Fibroblast of gingiva (primary cell): ENCODE measurements at places on chromosomes 1 and 21.
A peak's percentile ranks its signal among the peaks of the same experiment; 100 is the strongest.

- no peak for DNase-seq
Observed at GRCh38 chr1:7983086-7983778, 21.7 kb downstream of the PARK7 start.

DNA sequence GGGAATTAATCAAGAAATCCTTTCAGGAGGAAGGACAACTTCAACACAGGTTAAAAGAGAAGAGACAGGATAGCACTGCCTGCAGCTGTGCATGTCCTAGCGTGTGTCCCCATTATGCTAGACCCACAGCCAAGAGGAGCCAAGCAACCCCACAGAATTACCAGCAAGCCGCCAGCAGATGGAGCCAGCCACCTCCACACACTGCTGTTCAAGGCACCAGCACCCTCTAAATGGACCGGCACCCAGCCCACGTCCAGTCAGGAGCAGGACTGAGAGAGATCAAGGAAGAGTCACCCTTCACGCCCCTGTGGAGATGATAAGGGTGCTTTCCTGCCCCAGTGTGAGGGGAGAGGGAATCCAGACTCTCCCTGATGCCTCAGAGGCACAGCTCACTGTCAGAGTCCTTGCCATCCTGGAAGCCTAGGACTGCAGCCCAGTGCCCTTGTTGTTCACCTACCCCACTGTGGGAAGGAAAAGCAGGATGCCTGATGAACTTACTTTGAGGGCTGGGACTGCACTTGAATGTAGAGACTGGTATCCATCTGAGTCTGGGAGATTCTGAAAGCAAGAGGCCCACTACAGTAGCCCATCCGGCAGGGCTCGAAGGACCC, 37.1 kb upstream of the CTTNBP2NL start:
- DNase-seq = peak; percentile 84

- DNase-seq = peak; percentile 41
Observed at GRCh38 chr1:233635765-233636502, 22.0 kb downstream of the KCNK1 start.

- peak; percentile 37 for DNase-seq
Observed at GRCh38 chr1:32972814-32973428, 8.3 kb upstream of the RNF19B start.

GRCh38 chr1:18735224-18735997, 104.8 kb downstream of the PAX7 start:
- DNase-seq = no peak

DNA sequence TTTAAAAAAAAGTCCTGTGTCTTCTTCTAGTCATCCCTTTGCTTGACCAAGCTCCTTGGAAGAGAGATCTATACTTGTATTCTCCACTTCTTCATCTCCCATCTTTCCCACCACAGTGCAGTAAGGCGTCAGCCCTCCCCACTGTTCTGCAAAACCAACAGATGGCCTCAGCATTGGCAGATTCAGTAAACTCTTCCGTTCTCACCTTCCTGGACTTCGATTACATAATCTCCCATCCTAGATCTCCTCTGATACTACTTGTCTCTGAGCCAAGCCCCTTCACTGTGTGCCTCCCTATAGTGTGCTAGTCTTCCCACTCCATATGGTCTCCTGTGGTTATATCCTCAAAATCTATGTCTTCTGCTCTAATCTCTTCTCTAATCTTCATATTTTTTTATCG, 1.6 kb upstream of the COLGALT2 start:
- no peak for DNase-seq

- no peak for DNase-seq
Observed at GRCh38 chr1:168243636-168244212, 17.9 kb downstream of the SFT2D2 start.

- no peak for DNase-seq
Observed at GRCh38 chr1:25623007-25623406, 6.4 kb downstream of the MAN1C1 start.

DNA sequence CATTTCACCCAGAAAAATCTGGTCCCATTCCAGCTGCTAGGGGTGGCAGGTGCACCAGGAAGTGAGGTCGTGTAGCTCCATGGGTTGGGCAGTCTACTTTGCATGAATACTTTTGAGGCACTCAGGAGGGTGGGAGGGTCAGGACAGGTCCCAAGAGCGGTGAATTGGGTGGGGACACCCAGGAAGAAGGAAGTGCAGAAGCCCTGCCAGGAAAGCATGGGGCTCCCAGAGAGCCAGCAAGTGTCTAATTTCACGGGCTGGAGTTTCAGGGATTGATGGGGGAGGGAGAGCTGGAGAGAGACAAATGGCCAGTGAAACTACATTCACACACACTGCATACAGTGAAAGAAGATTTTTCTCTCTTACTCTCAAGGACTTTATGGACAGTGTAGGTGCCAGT, 137.8 kb downstream of the GALNT2 start:
- DNase-seq = no peak

- DNase-seq = no peak
Observed at GRCh38 chr1:201051399-201051798, 27.9 kb upstream of the KIF21B start.

DNA sequence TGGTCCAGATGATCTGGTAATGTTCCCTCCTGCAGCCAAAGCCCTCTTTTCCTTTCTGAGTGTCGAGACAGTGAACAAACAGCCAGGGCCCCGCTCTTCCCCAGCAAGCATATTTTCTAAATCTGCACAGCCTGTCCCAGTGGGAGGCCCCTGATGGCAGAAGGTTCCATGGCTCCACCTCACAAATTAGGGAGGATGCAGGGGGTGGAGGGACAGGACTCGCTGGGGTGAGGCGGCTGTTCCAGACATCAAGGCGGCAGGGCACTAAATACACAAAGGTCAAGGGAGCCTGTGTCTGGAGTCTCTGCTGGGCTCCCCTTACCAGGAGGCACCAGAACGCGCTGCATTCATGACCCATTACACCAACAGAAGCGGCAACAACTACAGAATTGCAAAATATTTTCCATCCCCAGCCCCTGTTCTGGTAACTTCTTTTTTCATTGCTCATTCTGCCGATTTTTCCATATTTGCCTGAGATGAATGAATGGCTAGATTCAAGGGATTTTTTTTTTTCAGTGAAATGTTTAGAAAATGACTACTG, 27.0 kb upstream of the PRELP start:
- DNase-seq = peak; percentile 56

DNA sequence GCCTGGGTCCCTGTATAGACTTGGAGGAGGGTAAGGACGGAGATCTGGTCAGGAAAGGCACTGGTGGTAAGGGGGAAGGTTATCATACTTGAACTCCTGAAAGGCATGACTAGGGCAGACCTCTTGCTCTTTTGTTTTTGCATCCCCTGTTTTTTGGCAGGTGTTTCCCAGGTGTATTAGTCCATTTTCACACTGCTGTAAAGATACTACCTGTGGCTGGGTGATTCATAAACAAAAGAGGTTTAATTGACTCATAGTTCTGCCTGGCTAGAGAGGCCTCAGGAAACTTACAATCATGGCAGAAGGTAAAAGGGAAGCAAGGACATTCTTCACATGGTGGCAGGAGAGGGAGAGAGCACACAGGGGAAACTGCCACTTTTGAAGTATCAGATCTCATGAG, 57.2 kb upstream of the APOBEC4 start:
- no peak for DNase-seq

DNA sequence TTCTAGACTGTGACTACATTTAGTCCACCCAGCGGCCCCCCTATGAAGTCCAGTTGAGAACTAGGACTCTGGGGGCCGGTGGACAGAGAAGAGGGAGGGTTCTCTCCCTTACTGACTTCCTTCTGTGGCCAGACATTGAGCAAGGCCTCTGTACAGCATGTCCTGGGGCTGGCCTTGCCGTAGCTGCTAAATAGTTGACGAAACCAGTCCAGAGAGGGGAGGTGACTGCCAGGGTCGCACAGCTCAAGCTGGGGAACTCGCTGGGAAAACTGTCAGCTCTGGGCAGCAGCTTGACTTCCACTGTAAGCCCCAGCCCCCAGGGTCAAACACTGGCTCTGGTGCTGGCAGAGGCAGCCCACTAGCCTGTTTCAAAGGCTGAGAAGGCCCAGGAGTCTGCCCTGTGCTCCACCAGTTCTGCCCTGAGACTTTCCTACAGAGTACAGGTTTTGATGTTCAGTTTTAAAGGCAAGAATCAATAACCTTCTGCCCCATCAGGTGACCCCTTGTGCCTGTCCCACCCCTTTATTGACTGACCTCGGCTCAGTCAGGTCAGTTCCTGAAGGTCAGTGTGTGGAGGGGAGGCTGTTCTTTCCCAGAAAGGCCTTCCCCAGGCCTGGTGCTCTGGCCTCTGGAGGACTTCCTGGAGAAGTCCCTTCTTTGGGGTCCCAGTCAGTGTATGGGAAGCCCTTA, 14.1 kb downstream of the PCSK9 start:
- peak; percentile 61 for DNase-seq

DNA sequence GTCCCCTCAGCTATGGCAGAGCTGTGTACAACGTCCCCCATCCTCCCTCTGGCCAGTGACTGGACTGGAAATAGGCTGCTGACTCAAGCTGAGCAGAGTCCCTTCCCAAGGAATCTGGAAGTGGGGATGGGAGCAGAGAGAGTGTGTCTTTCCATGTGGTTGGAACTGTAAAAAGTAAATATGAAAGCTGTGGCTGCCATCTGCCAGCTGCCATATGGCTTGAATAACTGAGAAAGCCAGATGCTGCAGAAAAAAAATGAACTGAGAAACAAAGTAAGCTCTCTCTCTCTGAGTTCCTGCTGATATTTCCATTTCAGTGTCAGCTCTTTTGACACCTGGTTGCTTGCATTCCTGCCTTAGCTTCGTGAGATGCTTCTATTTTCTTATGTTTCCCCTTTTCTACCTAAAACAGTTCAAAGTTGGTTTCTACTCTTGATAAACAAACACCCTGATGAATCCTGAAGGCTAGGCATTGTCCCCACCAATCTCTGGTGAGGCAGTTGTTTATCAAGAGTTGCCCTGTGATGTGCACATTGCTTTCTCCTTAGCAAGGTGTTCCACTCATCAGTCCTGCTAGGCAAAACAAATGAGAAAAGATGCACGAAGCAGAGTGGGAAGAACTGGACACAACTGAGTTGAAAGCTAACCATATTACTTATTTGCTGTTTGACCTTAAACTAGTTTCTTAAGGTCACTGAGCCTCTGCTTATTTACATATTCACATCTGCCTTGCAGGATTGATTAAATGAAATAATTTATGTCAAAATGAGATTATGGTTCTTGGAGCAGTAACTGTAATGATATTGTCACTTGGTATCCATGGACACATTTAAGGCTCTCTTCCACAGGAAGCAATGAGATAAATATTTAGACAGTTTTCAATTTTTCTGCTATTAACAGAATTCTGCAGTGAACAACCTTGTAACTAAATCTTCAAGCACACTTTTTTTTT, 16.6 kb upstream of the DR1 start:
- DNase-seq = peak; percentile 36

- DNase-seq = no peak
Observed at GRCh38 chr1:94629259-94630181, 88.0 kb upstream of the F3 start.

DNA sequence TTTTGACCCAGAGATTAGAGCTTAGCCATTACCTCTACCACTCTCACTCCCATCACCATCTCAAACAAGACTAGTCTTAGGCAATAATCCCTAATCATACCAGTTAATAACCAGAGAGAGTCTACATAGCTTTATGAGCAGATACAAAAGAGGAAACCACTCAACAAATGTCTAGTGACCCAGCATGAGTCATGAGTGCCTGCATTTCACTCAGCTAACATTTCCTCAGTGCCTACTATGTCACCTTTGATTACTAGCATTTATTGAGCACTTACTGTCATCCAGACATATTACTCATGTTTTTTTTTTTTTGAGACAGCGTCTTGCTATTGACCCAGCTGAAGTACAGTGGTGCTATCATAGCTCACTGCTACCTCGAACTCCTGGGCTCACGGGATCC, 35.9 kb upstream of the GALNT2 start:
- DNase-seq = no peak

DNA sequence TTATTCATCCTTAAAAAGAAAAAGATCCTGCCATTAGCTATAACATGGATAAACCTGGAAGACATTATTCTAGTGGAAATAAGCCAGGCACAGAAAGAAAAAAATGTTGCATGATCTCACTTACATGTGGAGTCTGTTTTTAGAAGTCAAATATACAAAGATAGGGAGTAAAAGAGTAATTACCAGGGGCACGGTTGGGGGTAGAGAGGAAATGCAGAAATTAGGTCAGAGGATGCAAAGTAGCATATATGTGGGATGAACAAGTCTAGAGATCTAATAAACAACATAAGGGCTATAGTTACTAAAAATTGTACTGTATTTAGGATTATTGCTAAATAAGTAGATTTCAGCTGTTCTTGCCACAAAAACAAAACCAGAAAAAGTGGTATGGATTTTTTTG, 61.4 kb upstream of the CD53 start:
- no peak for DNase-seq

DNA sequence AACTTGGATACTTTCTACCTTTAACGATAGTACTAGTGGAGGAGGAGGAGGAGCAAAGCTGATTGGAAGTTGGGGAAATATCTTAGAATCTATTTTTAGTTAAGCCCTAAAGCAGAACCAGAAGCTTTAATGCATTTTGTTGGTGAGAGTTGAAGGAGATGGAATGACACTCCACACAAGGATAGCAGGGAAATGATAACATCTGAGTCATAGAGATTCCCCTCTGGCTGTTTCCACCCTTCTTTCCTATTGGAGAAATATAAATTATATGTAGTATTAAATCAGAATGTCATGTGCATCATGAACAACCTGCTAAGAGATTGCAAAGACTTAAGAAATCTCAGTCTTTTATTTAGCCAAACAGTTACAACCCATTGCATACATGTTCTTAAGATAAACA, 1357.7 kb downstream of the NCAM2 start:
- no peak for DNase-seq

DNA sequence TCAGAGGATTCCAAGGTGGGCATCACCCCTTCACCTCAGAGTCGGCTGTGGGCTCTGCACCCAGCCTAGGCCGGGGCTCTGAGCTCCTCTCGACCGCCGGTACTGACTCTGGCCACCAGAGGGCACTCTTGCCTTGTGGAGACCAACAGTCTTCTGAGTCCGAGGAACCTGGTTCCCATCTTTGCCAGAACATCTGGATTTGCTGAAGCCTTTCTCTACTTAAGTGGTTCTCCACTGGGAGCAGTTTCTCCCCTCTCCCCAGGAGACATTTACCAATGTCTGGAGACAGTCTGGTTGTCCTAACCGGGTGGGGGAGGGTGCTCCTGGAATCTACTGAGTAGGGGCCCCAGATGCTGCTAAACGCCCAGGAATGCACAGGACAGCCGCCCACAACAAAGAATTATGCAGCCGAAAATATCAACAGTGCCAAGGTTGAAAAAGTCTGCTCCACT, 9.4 kb downstream of the ETV3L start:
- DNase-seq = peak; percentile 92

DNA sequence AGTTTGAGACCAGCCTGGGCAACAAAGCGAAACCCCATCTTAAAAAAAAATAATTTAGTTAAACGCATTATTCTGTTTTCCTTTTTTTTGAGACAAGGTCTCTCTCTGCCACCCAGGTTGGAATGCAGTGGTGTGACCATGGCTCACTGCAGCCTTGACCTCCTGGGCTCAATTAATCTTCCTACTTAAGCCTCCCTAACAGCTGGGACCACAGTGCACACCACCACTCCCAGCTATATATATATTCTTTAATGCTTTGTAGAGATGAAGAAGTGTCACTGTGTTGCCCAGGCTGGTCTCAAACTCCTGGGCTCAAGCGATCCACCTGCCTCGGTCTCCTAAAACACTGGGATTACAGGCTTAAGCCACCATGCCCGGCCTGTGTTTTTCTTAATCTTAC, 7.7 kb upstream of the KLF17 start:
- no peak for DNase-seq

GRCh38 chr1:203112475-203112874, 15.1 kb upstream of the ADORA1 start:
- no peak for DNase-seq

GRCh38 chr1:36450270-36450918, at the start of gene OSCP1:
OSCP1 (minus strand) TSS chr1:36450451; CDS start chr1:36450369, 82 bp downstream.
- peak; percentile 97 for DNase-seq
